Stimulated activated CD8-positive, alpha-beta memory T cell treated with anti-CD3 and anti-CD28 coated beads, Interleukin-7, amount 100 ng/mL, for 48 hours (primary cell): ENCODE measurements at places on chromosomes 16 and 17.

DNA sequence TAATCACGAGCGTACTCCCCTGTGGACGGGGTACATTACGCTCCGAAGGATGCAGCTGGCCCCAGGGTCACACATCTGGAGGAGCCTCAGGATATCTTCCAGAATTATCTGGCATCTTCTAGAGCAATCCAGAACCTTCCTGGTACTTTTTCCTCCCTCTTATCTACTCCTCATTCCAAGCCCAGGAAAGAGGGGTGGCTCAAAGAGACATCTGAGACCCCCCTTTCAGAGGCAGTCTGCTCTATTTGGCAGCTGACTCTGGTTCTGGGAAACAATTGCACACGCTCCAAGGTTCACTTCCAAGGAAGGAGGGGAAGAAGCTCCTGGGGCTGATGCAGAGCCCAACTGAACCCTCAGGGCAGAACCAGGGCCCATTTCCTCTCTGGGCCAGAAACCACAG, 14.9 kb downstream of the RBFOX3 start:
- no peak for DNase-seq

DNA sequence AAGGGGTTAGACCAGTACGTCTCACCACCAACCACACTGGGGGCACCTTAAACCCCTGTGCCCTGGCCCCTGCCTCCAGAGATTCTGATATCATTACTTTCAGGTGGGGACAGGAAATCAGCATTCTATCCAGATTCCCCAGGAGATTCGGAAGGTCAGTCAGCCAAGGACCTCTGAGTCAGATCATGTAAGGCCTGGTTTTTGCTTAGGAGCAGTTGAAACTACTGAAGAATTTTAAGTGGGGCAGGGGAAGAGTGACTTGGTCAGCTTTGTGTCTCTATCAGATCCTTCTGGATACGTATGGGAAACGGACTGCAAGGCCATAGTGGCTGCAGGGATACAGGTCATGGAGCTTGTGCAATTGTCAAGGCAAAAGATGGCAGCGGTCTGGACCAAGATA, 9.0 kb downstream of the EMP2 start:
- no peak for DNase-seq

DNA sequence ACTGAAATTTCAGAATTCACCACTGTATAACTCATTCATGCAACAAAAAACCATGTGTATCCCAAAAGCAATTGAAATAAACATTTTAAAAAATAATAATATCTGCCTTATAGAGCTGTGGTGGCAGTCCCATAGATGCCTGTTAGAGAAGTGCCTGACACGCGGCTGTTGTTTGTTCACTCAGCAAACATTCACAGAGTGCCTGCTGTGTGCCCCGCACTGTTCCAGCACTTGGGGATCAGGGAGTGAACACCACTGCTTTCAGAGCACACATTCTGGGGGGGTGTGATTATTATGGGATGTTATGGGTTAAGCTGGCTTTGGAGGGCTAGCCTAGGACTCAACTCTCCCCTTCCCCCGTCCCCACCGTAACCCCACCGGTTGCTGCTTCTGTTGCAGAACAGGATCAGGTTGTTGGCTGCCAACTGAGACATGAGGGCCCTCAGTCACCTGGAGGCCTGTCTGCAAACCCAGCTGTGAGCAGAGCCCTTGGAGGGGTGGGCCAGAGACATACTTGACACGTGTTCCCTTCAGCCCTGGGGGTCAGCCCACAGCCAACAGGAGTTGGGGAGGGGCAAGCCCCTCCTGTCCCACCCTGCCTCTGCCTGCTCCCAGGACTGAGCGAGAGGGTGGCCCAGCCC, 103.3 kb upstream of the CIBAR2 start:
- DNase-seq: no peak

DNA sequence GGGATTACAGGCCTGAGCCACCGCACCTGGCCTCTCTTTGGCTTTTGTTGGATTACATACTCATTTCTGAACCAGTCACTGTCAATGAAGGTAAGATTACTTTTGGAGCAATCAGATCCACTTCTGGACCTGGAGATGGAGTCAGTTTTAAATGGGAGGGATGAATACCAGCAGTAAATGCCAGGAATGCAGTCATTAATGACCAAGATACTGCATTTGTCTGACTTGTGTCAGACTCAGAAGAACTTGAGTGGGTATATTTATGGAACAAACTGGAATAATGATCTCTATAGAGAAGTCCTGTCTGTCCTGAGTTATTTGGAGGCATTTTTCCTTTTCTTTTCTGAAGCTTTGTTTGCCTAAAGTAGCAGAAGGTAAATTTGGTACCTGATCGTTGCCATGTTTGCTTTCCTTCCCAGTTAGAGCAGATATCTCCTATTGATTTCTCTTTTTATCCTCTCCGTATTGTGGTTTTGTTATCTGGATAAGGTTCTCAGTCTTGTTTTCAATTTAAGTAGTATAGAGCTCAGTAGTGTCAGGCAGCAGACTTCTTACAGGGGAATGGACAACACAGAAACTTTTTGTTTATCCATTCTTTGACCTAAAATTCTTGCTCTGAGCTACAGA, 10.7 kb downstream of the NLK start:
- no peak for DNase-seq

GRCh38 chr17:73820686-73821448, 176.6 kb upstream of the SDK2 start:
- no peak for DNase-seq

DNA sequence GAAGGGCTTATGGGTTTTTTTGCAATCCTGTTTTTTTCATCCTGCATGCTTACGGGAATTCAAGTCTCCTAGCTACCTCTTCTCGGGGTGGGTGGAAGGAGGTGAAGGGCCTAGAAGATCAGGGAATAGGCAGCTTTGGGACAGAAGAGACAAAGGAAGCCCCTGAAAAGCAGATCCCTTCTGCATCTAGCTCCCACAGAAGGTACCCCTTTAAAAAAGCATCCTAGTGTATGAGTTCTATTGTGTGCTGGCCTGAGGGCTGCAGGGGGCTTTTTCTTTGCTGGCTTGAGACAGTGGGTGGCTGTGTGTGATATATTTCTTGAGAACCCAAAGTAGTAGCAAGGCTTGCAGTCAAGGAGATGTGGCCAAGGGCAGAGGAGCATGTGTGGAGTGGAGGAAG, 330.5 kb downstream of the MAF start:
- no peak for DNase-seq

- DNase-seq: no peak
Measured at GRCh38 chr16:22623351-22623781, 112.7 kb downstream of the NPIPB5 start.
